ENCODE measurements at places on chromosomes 5 and 9.

- DNase-seq = no peak
Measured at GRCh38 chr5:17232405-17232804, 15.0 kb downstream of the BASP1 start.

- DNase-seq = no peak
Measured at GRCh38 chr5:161155451-161155850, 303.4 kb upstream of the ATP10B start.

DNA sequence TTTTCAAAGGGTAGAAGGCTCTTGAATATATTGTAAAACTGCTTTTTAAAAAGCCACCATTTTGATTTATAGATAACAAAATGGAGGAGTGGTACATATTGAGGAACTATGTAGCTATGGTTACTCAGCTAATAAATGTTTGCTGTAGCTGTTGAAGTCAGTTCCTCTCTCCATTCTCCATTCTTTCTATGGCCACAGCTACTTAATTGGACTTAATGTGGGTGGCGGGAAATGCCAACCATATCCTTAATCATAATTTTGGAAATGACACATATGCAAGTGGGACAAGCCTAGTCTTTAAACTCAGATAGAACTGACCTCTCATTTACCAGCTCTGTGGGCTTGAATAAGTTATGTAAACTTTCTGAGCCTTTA is 10.6 kb downstream of the CDKN2A start:
- DNase-seq = no peak

GRCh38 chr5:120678279-120678678 is 214.2 kb downstream of the PRR16 start:
- no peak for DNase-seq

GRCh38 chr9:249025-249424 is 34.4 kb downstream of the DOCK8 start:
- DNase-seq = no peak

- DNase-seq = no peak
Measured at GRCh38 chr5:93299681-93300308, 281.2 kb downstream of the NR2F1-AS1 start.

DNA sequence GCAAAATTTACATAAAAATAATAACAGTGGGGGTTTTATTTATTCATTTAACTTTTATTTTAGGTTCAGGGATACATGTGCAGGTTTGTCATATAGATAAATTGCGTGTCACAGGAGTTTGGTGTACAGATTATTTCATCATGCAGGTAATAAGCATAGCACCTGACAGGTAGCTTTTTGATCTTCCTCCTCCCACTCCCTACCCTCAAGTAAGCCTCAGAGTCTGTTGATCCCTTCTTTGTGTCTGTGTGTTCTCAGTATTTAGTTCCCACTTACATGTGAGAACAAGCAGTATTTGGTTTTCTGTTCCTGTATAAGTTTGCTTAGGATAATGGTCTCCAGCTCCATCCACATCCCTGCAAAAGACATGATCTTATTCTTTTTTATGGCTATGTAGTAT is 240.3 kb downstream of the KIAA0825 start:
- DNase-seq = no peak

GRCh38 chr9:119677811-119678505 is 308.7 kb upstream of the BRINP1 start:
- no peak for DNase-seq

GRCh38 chr5:176784218-176785165 is 25.9 kb upstream of the UNC5A start:
- no peak for DNase-seq

- DNase-seq = no peak
Measured at GRCh38 chr5:89047571-89047970, 164.6 kb upstream of the MEF2C start.

DNA sequence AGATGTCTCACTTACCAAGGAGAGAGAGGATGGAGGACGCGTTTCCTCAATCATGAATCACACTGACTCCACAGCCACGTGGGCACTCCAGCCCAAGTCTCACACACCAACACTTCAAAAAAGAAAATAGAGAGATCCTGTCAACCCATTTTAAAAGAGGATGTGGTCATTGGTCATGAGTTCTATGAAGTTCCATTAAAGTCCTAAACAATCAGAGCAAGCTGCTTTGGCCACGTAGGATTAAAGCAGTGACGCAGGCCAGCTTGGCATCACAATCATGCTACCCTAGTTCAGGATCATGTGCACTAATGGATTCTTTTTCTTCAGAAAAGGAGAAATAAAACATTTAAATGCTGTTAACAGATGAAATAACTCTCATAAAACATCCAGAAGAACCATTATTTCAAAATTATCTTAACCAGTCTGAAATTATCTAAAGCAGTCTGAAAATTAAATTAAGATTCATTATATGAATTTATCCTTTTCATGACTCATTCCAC is 108.1 kb downstream of the SEMA5A start:
- no peak for DNase-seq

- no peak for DNase-seq
Measured at GRCh38 chr5:171705830-171706468, 79.7 kb upstream of the SMIM23 start.

DNA sequence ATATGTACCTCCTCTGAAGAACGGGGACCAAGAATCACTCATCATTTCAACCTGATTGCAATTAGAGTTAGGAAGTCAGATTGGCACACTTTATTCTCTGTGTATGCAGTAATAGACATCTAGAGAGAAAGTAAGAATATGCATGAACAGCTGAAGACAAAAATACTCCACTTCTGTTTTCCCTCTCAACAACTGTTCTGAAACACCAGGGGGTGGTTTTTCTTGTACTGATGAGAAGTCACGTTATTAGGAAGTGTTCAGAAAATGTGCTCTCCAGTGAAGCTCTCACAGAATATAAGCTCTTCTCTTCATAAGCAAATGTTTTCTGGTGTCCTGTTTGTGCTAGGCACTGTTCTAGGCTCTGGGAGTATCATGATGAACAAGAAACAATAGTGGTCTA is 531.7 kb upstream of the C9orf72 start:
- DNase-seq = no peak

GRCh38 chr9:23764219-23764618 is 61.8 kb downstream of the ELAVL2 start:
- DNase-seq = no peak

- no peak for DNase-seq
Measured at GRCh38 chr9:7094052-7094451, 336.3 kb downstream of the KDM4C start.

- DNase-seq = no peak
Measured at GRCh38 chr5:106020894-106021293, 1649.8 kb downstream of the EFNA5 start.

DNA sequence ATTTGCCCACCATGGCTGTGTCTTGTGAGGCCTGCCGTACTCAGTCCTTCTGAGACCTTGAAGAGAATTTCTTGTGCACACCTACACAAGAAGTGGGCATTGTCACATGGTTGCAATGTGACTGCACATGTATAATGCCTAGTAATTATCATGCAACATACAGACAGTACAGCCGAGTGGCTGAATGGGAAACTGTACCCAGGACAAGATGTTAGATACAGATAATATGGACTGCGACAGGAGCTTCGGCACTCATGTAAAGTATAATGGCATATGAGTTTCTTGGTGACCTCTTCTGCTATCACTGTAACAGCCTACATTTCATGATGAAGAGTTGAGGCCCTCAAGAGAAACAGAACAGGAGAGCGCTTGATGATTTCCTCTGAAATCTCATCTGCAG is 4.8 kb upstream of the PRKACG start:
- no peak for DNase-seq

DNA sequence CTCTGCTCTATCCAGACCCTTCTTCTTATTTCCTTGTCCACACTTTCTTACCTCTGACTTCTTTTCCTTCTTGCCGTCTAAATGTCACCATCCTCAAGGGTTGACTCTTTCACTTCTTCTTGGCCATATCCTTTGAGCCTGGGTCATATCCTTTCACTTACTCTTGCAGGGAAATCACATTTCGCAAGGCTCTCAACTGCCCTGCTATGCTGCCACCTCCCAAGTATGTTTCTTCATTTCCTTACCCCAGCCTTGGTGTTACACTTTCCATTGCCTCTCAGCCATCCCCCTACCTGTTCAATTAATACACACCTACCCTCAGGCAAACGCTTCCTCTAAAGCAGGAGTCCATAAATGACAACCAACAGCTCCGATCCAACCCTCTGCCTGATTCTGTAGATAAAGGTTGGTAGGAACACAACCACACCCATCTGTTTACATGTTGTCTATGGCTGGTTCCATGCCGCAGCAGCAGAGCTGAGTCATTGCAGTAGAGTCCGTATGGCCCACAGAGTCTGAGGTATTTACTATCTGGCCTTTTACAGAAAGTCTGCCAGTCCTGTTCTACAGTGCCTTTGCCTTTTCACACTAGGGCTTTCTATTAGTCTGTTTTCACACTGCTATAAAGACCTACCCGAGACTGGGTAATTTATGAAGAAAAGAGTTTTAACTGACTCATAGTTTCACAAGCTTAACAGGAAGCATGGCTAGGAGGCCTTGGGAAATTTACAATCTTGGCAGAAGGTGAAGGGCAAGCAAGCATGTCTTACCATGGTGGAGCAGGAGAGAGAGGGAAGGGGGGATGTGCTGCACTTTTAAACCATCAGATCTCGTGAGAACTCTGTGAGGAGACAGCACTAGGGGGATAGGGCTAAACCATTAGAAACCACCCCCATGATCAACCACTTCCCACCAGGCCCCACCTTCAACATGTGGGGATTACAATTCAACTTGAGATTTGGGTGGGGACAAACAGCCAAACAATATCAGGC is 97.9 kb downstream of the SV2C start:
- no peak for DNase-seq

All from NCI-H1436 treated with DMSO at 0.1 percent for 48 hours (cell line).